ENCODE measurements at places on chromosomes 13 and 19.

- no peak for DNase-seq
Measured at GRCh38 chr13:67122251-67122650, 107.9 kb downstream of the PCDH9 start.

DNA sequence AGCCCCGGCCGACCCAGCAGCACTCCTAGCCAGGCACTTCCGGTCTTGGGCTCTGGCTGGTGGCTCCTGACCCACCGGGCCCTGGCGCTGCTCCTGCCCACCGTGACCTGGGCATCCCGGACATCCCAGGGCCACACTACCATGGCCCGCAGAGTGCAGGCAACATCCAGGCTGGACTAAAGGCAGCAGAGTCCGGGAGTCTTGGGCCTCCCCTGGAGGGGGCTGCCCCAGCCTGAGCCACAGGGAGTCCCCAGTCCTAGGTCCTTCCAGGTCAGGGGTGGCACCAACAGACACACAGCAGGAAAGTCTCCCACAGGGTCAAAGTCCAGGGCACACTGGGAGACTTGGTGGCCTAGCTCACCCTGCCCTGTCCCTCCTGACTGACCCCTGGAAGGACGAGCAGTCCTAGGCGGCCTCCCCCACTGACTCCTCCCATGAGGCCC is 10.8 kb downstream of the LSM4 start:
- DNase-seq, result no peak

- DNase-seq, result no peak
Measured at GRCh38 chr13:98629055-98629454, 52.1 kb upstream of the STK24 start.

DNA sequence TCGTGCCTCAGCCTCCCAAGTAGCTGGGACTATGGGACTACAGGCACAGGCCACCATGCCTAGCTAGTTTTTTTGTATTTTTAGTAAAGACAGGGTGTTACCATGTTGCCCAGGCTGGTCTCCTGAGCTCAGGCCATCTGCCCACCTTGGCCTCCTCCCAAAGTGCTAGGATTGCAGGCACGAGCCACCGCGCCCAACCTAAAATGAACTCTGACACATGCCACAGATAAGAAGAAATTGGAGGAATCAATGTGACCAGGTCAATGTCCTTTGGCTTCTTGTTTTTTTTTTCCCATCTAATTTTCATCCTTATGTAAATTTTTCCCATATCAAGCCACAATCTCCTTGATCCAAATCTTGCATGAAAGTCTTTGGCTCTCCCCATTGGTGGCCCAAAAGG is 68.1 kb upstream of the SOX21 start:
- DNase-seq, result no peak

- DNase-seq, result no peak
Measured at GRCh38 chr19:47049307-47049700, 880 bp upstream of the TMEM160 start.

GRCh38 chr19:7674010-7675005 is 2.6 kb upstream of the MCEMP1 start:
- DNase-seq, result no peak

DNA sequence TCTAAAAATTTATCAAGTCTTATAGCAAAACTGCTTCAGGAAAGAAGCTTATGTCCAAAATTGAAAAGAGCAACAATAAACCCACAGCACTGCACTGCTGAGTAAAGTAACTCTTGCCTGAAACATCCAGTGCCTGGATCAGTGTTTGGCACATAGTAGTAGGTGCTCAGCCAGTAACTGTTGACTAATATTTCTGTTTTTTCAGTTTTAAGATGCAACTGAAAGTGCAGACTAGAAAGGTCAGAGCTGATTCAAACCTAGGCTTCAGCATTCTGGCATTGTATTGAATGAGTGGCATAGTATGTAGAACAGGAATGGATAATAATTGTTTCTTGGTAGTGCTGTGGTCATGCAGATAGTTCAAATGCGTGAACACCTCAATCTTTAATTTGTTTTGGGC is 67.6 kb downstream of the UBL3 start:
- DNase-seq, result no peak

GRCh38 chr13:33550885-33551284 is 265.3 kb upstream of the STARD13 start:
- no peak for DNase-seq

GRCh38 chr19:52786078-52786463 is 520 bp downstream of the ZNF600 start:
- DNase-seq, result peak; percentile 14

GRCh38 chr13:54758795-54759194 is 1730.2 kb downstream of the OLFM4 start:
- DNase-seq, result no peak

All from GM20000 (cell line).